T-helper 1 cell (primary cell): ENCODE measurements at places on chromosomes 6 and 20.
A peak's percentile ranks its signal among the peaks of the same experiment; 100 is the strongest.

GRCh38 chr6:6581054-6581453, 7.5 kb upstream of the LY86 start:
- DNase-seq: no peak

DNA sequence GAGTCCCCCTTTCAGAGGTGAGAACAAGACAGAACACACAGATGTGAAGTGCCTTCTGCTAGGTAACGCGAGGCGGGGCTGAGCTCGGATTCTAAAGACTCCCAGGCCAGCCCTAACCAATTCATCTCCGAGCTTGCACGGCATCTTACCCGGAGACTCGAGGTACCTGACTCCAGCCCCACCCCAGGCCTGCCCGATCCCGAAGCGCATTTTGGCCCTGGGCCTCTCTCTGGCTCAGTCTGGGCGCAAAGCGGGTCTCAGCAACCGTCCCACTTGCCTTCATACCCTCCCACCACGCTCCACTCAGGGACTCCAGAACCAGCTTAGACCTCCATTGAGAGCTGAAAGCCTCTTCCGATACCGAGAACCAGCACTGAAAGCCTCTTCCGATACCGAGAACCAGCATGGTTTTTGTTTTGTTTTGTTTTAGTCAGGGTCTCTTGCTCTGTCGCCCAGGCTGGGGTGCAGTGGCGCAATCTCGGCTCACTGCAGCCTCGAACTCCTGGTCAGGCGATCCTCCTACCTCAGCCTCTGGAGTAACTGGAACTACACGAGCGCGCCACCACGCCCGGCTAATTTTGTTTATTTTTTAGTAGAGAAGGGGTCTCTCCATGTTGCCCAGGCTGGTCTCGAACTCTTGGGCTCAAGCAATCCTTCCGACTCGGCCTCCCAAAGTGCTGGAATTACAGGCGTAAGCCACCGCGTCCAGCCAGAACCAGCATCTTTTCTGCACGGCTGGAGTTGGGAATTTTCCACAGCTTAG, 557 bp upstream of the DYNLRB1 start:
- peak; percentile 58 for DNase-seq

DNA sequence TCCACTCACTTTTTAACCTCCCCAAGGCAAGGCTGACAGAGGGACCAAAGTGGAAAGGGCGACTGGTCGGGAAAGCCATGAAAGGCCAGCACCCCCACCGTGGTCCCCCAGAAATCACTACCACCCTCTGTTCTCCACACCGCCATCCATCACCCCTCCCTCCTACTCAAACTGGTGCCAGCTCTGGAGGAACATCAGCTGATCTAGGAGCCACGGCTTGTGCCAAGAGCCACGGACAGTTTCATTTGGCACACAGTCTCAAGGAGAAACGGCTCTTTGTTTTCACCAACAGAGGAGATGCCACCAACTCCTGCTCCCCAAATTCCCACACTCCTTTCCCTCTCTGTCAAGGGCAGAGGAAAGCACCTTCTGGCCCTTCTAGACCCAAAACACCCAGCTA, 26.0 kb downstream of the TBC1D7 start:
- DNase-seq: no peak

DNA sequence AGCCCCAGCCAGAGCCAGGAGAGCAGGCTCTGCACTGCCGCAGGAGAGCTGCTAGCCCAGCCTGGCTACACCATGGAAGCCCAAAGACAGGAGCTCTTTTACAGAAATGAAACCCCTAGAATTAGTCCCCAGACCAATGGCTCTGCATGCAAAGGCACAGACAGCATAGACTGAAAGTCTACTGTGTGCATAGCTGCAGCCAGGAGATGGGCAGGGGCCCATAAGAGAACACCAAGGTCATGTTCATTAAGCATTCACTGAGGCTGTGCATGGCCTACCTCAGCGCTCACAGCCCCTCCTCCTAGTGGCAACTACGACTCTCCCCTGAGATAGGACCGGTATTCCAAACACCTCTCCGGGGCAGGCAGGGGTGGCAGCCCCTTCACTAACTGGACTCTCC, 34.9 kb downstream of the SNX5 start:
- no peak for DNase-seq

DNA sequence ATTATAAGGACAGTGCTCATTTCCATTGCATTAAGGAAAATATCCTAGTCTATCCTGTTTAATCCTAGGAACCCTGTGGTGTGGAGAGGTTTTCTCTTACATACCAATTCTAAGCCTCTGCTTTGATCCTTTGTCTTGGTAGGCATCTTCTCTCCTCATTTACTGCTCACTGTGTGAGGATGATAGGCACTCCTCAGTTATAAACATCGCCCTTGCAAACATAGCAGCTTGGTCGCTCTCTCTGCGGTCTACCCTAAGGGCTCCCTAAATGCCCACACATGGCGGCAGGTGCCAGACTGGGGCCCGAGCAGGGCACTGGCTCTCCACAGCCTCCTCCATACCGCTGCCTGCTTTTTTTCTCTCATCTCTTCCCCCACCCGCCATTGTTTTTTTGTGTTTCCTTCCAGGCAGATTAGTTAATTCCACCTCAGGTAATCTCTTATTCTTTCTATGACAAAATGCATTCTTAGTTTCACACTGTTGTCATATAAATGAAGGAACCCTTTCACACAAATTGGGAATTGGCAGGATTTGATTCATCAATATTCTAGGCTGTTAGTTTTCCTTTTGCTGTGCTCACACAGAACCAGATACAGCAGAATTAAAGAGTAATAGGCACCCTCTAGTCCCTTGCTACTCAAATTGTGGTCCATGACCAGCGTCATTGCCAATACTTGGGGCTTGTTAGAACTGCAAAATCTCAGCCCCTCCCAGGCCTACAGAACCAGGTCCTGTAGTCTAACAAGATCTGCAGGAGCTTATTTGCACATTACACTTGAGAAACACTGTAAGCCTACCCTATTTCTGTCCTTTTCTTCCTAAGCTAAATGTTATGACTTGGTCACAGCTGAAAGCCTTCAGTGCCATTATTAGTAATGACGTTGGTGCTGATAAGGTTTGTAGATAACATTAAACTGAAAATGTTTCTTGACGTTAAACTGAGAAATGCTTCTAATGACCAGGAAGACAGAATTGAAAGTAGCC, 36.3 kb downstream of the CARMIL1 start:
- DNase-seq: no peak

- no peak for DNase-seq
Measured at GRCh38 chr6:29967379-29968010, 25.2 kb downstream of the HLA-A start.

DNA sequence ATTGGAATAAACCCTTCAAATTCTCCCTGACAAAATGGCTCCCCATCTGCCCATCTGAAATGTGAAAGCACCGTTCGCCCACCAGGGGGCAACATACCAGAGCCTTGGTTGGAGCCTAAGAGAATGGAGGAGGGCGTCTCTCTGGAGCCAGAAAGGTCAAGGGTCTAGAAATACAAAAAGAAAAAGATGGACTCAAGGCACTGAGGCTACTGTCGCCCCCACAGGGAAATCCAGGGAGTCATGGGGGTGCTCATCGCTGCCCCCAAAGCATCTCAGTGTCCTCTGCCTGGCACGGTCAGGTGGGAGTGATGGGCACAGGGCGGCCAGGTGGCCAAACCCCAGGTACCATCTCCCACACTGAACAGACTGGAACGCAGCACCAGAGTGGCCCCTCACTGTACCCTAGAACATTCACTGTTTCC, 136.3 kb downstream of the ZMYND8 start:
- peak; percentile 38 for DNase-seq

DNA sequence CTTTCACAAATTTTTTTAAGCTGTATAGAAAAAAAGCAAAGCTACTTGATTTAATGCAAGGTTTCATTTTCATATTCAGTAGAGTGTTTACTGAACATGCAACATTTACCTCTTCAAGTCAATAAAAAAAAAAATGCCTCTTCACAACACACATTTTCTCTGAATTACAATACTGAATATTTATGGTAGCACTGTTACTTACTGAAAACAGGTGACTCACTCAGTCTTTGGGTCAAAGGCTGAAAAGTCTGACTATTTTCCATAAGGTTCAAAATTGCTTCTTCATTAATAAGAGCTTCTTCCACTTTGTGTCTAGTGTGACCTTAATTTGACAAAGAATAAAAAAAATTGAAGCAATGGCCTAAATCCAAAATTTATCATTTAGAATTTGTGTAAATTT, 101.9 kb downstream of the REV3L start:
- no peak for DNase-seq

DNA sequence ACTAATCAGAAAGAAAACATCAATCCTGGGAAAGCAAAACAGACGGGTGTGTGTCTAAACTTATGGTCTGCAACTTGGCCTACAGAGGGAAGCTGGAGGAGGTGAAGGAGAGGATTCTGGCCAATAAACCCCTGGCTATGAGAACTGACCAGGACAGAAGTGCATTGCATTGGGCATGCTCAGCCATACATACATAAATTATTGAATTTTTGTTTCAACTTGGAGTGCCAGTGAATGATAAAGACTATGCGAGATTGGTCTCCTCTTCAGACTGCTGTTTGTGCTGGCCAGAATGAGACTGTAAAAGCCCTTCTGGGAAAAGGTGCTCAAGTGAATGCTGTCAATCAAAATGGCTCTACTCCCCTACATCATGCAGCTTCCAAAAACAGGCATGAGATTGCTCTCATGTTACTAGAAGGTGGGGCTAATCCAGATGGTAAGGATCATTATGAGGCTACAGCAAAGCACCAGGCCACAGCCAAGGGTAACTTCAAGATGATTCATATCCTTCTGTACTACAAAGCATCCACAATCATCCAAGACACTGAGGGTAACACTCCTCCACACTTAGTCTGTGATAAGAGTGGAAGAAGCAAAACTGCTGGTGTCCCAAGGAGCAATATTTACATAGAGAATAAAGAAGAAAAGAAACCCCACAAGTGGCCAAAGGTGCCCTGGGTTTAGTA, 17.4 kb downstream of the ADNP start:
- peak; percentile 58 for DNase-seq

DNA sequence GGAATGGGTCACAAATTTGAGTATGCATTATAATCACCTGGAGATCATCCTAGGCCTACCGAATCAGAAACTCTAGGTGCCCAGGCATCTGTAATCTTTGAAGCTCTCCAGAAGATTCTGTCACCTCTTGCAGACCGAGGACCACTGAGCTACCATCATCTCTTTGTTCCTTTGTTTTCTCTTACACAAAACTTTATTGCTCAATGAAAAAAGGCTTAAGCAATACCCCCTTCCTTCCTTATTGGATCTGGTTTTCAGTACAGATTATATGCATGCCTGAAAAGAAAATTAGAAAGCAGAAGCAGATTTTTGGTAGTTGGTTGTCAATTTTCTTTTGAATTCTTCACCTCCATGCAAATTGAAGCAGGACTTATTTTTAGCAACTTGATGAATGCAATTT, 31.3 kb downstream of the STX11 start:
- DNase-seq: no peak

- DNase-seq: no peak
Measured at GRCh38 chr6:93017213-93017612, 402.1 kb downstream of the EPHA7 start.

GRCh38 chr20:41200446-41201202, 63.3 kb downstream of the PLCG1 start:
- no peak for DNase-seq

DNA sequence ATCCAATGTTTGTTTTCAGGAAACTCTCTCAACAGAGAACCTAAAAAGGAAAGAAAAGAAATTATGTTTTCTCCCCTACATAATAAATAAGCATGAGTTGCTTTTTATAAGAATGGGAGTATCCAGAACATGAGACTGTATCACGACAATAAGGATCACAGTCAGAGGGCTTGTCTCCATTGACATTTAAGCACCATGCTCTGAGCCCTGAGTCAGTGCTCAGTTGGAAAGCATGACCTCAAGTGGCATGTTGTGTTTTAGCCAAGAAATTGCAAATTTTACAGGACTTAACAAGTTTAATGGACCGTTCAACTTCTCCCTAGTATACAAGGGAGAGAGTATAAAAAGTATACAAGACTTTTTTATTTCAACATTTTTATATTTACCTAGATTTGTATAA, 431.6 kb downstream of the GJA1 start:
- no peak for DNase-seq

- no peak for DNase-seq
Measured at GRCh38 chr6:130742131-130742681, 85.0 kb upstream of the SMLR1 start.

DNA sequence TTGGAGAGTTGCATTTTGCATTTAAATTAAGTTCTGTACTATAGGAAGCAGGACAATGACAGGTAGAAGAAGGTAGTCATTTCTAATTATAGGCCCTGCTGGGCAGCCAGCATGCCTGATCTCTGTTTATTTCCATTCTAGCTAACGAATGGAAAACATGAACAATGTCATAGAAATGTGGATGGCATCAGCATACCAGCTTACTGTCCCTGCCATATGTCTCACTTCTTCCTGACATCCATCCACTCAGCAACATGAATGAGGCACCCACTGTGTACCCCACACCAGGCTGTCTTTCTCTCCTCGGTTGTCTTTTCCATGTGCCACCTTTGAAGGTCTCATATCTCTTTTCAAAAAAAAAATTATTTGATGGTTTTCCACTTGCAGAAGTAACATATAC, 11.1 kb downstream of the ADTRP start:
- no peak for DNase-seq

GRCh38 chr20:44969300-44969894, 3.1 kb downstream of the STK4 start:
- no peak for DNase-seq

DNA sequence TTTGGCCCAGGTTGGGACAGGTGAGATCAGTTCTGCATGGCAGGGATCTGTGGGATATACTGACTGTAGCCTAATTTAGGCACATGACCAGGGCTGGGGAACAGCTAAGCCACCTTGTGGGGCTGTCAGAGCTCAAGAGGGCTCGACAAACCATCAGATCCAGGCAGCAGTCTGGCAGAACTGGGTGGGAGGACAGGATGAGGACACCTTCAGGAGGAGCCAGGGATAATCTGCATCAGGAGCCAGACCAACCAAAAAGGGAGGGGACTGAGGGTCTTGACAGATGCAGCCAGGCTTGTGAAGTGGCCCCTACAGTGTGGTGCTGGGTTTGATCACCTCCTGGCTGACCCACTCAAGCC, 123.4 kb downstream of the MAFB start:
- DNase-seq: no peak

GRCh38 chr20:19527509-19527908, 230.5 kb upstream of the RIN2 start:
- DNase-seq: no peak
